Fibroblast of mammary gland (primary cell): ENCODE measurements at places on chromosomes 16 and 17.

- no peak for DNase-seq
These were observed 88.1 kb downstream of the GOSR1 start for GRCh38 chr17:30565073-30565935.

- peak; percentile 16 for DNase-seq
These were observed 2.7 kb upstream of the PRM1 start for GRCh38 chr16:11283820-11284248.

- no peak for DNase-seq
These were observed 239.8 kb upstream of the SOX9 start for GRCh38 chr17:71881041-71881440.

DNA sequence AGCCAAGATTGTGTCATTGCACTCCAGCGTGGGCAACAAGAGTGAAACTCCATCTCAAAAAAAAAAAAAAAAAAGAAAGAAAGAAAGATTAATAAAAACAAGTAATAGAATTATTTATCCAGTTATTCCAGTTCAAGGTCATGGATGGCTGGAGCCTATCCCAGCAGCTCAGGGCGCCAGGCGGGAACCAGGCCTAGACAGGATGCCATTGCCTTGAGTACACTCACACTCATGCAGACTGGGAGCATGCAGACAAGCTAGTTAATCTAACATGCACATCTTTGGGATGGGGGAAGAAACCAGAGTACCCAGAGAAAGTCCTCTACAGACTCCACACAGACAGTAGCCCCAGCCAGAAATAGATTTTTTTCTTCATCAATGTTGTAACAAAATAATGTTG is 17.9 kb downstream of the PDP2 start:
- DNase-seq = peak; percentile 45

DNA sequence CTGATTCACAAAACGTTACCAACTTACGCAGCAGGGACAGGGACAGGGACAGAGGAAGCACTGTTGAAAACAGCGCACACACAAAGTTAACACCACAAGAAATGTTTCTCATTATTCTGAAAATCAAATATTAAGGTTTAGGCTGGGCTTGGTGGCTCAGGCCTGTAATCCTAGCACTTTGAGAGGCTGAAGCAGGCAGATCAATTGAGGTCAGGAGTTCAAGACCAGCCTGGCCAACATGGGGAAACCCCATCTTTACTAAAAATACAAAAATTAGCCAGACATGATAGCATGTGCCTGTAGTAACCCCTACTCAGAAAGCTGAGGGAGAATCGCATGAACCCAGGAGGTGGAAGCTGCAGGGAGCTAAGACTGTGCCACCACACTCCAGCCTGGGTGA is 4.2 kb downstream of the CYTH1 start:
- no peak for DNase-seq

DNA sequence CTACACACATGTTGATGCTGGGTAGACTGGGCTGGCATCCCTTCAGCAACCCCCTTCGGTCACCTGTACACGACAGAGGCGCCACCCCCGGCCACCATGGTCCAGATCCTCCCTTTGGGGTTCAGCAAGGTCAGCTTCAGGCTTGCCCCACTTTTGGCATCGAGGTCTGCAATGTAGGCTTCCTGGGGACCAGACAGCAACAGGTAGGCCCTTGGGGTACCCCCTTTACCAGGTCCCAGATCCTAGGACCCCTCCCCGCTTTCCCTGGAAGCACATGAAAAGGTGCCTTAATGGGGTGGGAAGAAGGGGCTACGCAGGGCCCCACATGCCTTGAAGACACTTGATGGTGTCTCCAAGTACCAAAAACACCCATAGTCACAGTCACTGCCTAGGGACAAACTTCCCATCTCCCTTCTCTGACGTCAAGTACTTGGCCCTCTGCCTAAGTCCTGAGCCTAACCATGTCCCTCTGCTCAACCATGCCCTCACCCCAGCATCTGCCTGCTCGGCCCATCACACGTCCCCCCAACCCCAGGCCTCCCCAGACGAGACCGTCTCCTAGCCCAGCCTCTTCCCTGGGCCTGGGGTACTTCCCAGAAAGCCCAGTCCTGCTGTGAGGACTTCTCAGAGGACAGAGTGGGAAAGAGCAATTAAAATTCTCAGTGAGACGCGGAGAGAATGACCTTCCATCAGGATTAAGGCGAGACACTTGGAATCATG is 12.1 kb downstream of the ACLY start:
- peak; percentile 66 for DNase-seq

DNA sequence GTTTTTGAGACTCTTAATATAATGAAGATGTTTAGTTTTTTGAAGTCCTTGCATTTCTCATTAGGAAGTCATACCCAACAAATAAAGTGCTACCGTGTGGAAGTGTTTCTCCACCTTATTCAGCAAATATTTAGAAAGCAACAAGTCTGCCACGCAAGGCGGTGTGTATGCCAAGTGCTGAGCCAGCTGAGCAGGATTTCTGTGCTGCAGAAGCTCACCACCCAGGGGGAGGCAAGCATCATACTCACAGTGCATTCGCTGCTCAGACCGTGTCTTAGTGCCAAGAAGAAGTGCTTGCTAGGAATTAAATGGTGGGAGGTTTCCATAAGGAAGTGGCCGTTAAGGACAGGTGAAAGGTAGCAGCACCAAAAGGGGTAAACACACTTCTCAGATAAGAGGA is 111.2 kb downstream of the ARHGAP44 start:
- no peak for DNase-seq

DNA sequence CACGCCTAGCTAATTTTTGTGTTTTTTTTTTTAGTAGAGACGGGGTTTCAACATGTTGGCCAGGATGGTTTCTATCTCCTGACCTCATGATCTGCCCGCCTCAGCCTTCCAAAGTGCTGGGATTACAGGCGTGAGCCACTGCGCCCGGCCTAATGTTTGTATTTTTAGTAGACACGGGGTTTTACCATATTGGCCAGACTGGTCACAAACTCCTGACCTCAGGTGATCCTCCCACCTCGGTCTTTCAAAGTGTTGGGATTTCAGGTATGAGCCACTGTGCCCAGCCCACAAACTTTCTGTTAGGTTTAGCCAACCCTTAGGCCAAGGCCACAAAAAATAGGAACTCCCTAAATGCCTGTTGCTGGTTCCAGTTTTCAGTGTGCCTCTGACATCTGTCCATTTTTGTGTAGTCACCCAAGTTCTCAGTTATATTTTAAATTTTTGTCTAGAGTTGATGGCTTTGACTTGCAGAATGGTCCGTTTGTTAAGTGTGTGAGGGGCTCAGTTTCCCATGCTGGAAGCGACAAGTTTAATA is 12.7 kb downstream of the CCL16 start:
- no peak for DNase-seq
